Muscle of leg (tissue), 16 donors: ENCODE measurements at places on chromosomes 11 and 22. TPM values are rescaled to one million over a fixed set of nuclear protein-coding genes. Genes with fewer than 3 reads are reported as not detected.

DNA sequence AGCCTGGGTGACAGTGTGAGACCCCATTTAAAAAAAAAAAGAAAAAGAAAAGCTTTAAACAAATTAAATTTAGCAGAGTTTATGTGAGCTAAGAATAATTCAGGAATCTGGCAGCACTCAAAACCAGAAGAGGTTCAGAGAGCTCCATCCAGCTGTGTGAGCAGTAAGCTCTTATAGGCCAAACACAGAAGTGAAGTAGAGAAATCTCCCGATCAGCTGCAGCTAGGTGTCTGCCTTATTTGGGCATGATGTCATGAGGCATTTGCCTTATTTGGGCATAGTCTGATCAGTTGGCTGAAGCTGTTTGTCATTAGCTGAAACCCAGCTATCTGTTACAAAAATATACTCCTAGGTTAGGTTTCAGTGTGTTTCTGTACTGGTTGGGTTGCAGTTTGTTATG, 8.2 kb downstream of the MS4A15 start:
- no peak for DNase-seq
- no peak overlapping the region for H3K27ac ChIP-seq
- peaks cover 4% of the 10 kb centered on the region for H3K4me1 ChIP-seq
- no peak overlapping the region for H3K4me3 ChIP-seq
- no peaks in the 10 kb centered on the region for H3K36me3 ChIP-seq

DNA sequence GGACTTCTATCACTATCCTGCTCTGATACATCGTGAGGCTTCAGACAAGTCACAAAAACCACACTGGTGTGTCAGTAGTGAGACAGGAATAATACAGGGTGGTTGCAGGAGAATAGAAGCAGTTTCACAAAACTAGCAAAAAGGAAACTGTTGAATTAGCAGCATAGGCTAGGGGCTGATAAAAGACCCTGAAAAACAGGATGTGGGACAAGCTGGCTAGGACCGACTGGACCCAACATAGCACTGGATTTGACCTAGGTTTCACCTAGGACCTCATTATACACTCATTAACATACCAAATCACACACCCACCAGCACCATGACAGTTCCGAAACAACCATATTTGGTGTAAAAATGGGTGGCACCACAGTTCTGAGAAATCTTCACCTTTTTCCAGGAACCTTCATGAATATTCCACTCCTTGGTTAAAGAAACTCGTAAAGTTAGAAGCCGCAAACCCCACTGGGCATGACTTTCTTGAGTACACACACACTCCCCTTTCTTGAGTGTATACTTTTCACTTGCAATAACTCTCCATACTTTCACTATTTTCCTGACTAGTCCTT, 76.2 kb downstream of the SLC1A2 start:
- H3K27me3 ChIP-seq = no peaks in the 10 kb centered on the region
- H3K36me3 ChIP-seq = no peaks in the 10 kb centered on the region
- H3K27ac ChIP-seq = no peak overlapping the region

- H3K36me3 ChIP-seq = no peaks in the 10 kb centered on the region
- no peak overlapping the region for H3K27ac ChIP-seq
- H3K4me1 ChIP-seq = no peaks in the 10 kb centered on the region
- H3K27me3 ChIP-seq = no peaks in the 10 kb centered on the region
- no peak overlapping the region for H3K4me3 ChIP-seq
These were observed 9.4 kb upstream of the OPCML start for GRCh38 chr11:133541720-133542095.

PDGFB gene
- total RNA-seq = 9.7 TPM

OLFML1 gene
- total RNA-seq = 33.1 TPM

DNA sequence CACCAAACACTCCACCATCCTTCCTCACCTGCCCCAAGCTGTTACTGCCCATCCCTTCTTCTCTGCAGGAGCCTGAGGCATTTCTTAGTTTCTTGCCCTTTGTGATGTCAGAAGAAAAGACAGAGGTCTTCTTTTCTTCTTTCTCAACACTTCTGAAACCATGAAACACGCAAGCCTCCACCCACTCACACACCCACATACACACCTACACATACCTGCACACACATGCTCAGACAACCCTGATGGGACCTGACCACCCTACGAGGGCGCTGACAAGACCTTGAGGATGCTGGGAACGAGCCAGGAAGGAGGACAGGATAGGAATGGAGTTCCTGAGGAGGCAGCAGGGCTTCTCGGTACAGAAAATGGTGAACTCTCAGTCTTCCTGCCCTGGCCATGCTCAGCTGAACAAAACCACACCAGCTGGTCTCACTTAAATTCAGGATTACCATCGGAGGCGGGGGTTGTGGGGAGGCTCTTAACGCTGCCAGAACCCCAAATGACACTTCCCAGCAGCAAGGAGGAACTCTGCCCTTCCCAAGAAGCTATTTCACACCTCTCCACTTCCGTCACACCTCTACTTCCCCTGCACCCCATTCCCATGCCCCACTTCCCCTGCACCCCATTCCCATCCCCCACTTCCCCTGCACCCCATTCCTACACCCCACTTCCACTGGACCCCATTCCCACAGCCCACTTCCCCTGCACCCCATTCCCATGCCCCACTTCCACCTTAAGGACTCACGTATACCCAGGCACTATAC, 41.0 kb downstream of the CSF2RB start:
- DNase-seq = no peak
- H3K36me3 ChIP-seq = no peaks in the 10 kb centered on the region
- H3K27ac ChIP-seq = no peak overlapping the region

DNA sequence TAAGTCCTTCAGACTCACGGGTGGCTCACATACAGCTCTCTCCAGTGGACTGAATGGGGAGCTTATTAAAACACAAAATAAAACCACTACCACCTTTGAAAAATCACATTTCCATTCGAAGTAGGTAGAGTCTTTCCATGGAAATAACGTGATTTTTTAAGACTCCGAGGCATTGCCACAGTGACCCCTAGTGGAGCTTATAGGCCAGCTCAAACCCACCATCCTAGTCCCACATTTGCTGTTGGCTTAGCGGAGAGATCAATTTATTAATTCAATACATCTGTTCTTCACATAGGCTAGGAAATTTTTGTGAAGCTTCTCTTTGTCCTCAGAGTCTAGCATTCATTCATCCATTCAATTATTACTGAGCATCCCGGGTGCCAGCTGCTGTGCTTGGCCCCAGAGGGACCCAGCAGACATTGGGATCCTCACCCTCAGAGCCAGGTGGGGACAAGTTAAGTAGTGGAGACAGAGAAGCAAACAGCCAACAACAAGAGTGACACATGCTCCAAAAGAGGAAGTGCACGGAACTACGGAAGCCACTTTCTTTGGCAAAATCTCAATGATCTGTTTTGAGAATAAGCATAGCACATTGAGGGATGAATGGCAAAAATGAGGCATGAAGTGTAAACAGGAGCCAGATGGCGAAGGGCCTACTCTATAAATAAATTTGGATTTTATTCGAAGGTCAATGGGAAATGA, 10.2 kb upstream of the P4HA3 start:
- H3K27ac ChIP-seq = no peak overlapping the region
- H3K4me1 ChIP-seq = peaks cover 14% of the 10 kb centered on the region
- no peaks in the 10 kb centered on the region for H3K27me3 ChIP-seq
- no peak overlapping the region for H3K4me3 ChIP-seq
- peak; percentile 72 for DNase-seq

LDLRAD3 gene
- total RNA-seq = 12.0 TPM

GRCh38 chr11:28146123-28146751, 38.0 kb downstream of the METTL15 start:
- H3K27me3 ChIP-seq = no peaks in the 10 kb centered on the region
- DNase-seq = no peak
- H3K27ac ChIP-seq = no peak overlapping the region
- H3K4me1 ChIP-seq = no peaks in the 10 kb centered on the region
- H3K4me3 ChIP-seq = no peak overlapping the region

DNA sequence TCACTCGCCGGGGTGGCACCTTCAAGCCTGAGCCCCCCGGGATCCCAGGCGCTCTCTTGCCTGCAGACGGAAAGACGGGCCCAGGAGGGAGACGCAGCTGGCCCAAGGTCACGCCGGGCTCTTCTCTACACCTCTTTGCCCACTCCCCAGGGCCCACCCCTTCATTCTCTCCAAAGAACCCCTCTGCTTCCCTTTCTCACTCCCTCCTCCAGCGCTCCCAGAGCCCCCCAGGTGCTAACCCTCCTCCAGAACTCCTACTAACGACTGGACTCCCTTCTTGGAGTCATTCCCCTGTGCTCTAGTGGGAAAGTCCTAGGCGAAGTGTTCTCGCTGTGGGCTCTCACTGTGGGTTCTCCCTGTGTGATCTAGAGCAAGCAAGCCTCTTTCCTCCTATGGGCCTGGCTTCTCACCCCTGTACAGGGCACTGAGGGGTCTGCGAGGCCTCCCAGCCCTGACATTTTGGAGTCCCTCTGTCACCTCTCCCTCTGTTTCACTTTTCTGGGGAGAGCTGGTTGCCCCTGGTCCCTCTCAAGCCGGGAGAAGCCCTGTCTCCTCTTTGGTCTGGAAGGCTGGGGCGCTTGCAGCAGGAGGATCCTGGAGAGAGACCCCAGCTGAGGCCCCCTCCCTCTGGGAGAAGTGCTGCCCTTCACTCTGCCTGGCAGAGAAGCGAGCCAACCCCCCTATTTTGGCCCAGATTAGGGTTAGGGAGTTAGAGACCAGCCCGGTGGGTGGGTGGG, 858 bp downstream of the OAF start:
- H3K4me1 ChIP-seq = peaks cover 55% of the 10 kb centered on the region
- DNase-seq = no peak

DNA sequence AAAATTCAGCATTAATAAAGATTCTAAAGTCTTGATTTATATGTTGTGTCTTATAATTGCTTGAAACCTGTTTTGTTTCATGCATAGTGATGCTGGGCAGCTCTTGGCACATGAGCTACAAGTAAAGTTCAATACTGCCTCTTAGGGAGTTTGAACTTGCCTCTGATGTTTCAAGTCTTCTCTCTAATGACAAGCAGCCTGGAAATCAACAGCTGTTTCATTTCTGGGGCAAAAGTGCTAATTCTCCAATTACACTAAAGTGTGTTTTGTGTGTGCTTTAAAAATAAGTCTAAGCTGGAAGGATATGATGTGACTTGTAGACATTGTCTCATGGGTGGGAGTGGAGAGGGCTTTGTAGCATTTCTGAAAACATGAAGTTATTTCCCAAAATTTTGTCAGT, 23.7 kb upstream of the SESN3 start:
- peaks cover 24% of the 10 kb centered on the region for H3K4me1 ChIP-seq
- H3K27ac ChIP-seq = peak overlapping the region; percentile 90
- no peaks in the 10 kb centered on the region for H3K36me3 ChIP-seq
- H3K27me3 ChIP-seq = no peaks in the 10 kb centered on the region
- no peak overlapping the region for H3K4me3 ChIP-seq

MMP8 gene
- 0.13 TPM for total RNA-seq

- H3K4me3 ChIP-seq = no peak overlapping the region
- no peaks in the 10 kb centered on the region for H3K36me3 ChIP-seq
- no peak overlapping the region for H3K27ac ChIP-seq
- DNase-seq = no peak
- H3K27me3 ChIP-seq = peaks cover 6% of the 10 kb centered on the region
These were observed 298.3 kb downstream of the NTM start for GRCh38 chr11:131668500-131669400.

- no peaks in the 10 kb centered on the region for H3K36me3 ChIP-seq
- no peak overlapping the region for H3K27ac ChIP-seq
- H3K4me3 ChIP-seq = no peak overlapping the region
- peaks cover 4% of the 10 kb centered on the region for H3K27me3 ChIP-seq
These were observed 12.6 kb downstream of the PRAME start for GRCh38 chr22:22546490-22546889.

ANGPTL5 gene
- total RNA-seq = 9.4 TPM

DNA sequence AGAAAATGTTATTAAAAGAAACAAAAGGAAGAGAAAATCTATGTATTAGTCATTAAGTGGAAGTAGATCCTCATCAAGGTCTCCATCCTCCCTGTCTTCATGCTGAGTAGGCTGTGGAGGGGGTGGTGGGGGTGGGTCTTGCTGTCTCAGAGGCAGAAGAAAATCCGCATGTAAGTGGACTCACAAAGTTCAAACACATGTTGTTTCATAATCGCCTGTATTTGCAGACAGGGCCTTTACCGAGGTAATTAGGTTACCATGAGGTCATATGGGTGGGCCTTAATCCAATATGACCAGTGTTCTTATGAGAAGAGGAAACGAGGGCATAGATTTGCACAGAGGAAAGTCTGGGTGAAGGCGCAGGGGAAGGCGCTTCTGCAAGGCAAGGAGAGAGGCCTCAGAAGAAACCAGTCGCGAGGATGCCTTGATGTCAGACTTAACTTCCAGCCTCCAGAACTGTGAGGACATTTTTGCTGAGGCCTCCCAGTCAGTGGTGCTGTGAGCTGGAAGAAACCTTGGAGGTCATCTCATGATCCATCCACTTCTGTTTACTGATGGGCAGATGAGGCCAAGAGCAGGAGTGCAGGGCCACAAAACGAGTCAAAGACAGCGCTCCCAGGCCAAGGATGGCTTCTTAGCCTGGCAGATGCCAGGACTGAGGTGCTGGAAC, 49.3 kb upstream of the THY1 start:
- no peak overlapping the region for H3K4me3 ChIP-seq
- no peak for DNase-seq
- peaks cover 21% of the 10 kb centered on the region for H3K4me1 ChIP-seq
- H3K36me3 ChIP-seq = no peaks in the 10 kb centered on the region

GRCh38 chr11:27215471-27216269, 147.3 kb downstream of the CCDC34 start:
- H3K27ac ChIP-seq = peak overlapping the region; percentile 94
- no peaks in the 10 kb centered on the region for H3K27me3 ChIP-seq
- DNase-seq = peak; percentile 43
- H3K4me3 ChIP-seq = no peak overlapping the region
- H3K4me1 ChIP-seq = peaks cover 61% of the 10 kb centered on the region

GRCh38 chr11:43942662-43943371, 380 bp downstream of the C11orf96 start:
- H3K4me3 ChIP-seq = peak overlapping the region; percentile 76
- H3K27me3 ChIP-seq = peaks cover 43% of the 10 kb centered on the region
- H3K27ac ChIP-seq = peak overlapping the region; percentile 78
- peaks cover 30% of the 10 kb centered on the region for H3K4me1 ChIP-seq
- peak; percentile 82 for DNase-seq
- H3K36me3 ChIP-seq = no peaks in the 10 kb centered on the region

- no peak overlapping the region for H3K27ac ChIP-seq
- peaks cover 18% of the 10 kb centered on the region for H3K27me3 ChIP-seq
- no peak overlapping the region for H3K4me3 ChIP-seq
- no peaks in the 10 kb centered on the region for H3K4me1 ChIP-seq
These were observed 109.4 kb upstream of the ANO1 start for GRCh38 chr11:69968396-69969347.

NAA40 gene
- 8.9 TPM for total RNA-seq

KLHL22 gene
- 37.4 TPM for total RNA-seq

NXPE2 gene
- 0.18 TPM for total RNA-seq

KBTBD4 gene
- total RNA-seq = 16.0 TPM

- H3K27ac ChIP-seq = no peak overlapping the region
- no peaks in the 10 kb centered on the region for H3K36me3 ChIP-seq
- H3K4me3 ChIP-seq = no peak overlapping the region
- no peaks in the 10 kb centered on the region for H3K27me3 ChIP-seq
These were observed 32.2 kb downstream of the PARVG start for GRCh38 chr22:44212936-44213335.

DNA sequence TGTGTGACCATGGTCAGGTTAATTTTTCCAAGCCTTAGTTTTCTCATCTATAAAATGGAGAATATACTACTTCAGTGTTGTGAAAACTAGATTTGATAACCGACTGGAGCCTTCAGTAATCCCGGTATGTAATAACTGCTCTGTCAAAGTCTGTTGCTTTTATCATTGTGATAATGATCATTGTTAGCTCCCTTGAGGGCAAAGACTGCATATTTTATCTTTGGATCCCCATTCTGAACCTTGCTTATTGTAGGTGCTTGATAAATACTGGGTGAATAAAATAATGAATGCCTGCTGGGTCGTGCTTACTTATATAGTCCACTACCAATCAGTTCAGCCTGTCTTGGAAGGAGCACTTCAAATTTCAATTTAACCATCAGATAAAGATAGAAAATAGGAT, 105.3 kb downstream of the ARFGAP2 start:
- H3K36me3 ChIP-seq = no peaks in the 10 kb centered on the region
- no peak overlapping the region for H3K4me3 ChIP-seq
